Lung (tissue), 17 donors: ENCODE measurements at places on chromosomes 5 and 9. TPM values are rescaled to one million over a fixed set of nuclear protein-coding genes. Genes with fewer than 3 reads are reported as not detected.

Gene C5orf52
- not detected for polyA plus RNA-seq

Gene BNC2
- 0.96 TPM for polyA plus RNA-seq

Gene DOCK2
- 9.6 TPM for polyA plus RNA-seq

Gene SPINK13
- not detected for polyA plus RNA-seq

Gene NIPAL4
- polyA plus RNA-seq = 0.04 TPM

Gene ADAMTSL1
- polyA plus RNA-seq = 0.55 TPM

Gene NINJ1
- 44.3 TPM for polyA plus RNA-seq

Gene NUDT12
- polyA plus RNA-seq = 12.4 TPM

Gene SLC6A19
- not detected for polyA plus RNA-seq

Gene CDC25C
- polyA plus RNA-seq = 0.26 TPM

Gene EIF4E1B
- polyA plus RNA-seq = not detected

Gene SLC27A4
- 23.3 TPM for polyA plus RNA-seq

Gene LEAP2
- polyA plus RNA-seq = 1.6 TPM

Gene NTNG2
- polyA plus RNA-seq = 2.2 TPM

Gene CCNO
- polyA plus RNA-seq = 5.3 TPM

Gene SMIM27
- 5.3 TPM for polyA plus RNA-seq

Gene AQP3
- 137 TPM for polyA plus RNA-seq

Gene ZCCHC9
- polyA plus RNA-seq = 21.6 TPM

Gene NUTM2F
- polyA plus RNA-seq = 0.04 TPM

Gene CD274
- 30.7 TPM for polyA plus RNA-seq

Gene SNX2
- polyA plus RNA-seq = 62.7 TPM

Gene PCDHA7
- 0.26 TPM for polyA plus RNA-seq

Gene TOMM5
- 103 TPM for polyA plus RNA-seq
